Stimulated activated CD8-positive, alpha-beta memory T cell treated with anti-CD3 and anti-CD28 coated beads, Interleukin-2, amount 100 ng/mL, for 1 hour (primary cell): ENCODE measurements at places on chromosomes 6 and 20.

GRCh38 chr6:110461376-110461775 is 15.0 kb downstream of the SLC22A16 start:
- no peak for DNase-seq

DNA sequence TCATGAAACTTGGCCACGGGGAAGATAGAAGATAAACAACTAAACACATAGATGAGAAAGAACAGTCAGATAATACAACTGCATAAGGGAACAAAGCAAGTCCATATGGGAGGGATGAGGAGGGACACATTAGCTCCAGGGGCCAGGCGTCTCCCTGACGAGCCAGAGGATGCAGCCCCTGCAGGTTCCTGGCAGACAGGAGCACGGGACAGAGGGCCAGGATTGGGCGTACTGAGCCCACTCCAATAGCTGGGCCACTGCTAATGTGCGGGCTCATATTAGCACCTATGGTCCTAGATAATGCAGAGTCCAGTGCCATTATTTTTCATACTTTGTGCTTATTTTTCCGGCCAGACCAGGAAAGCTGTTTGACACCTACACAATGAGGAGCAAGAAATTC is 182.9 kb downstream of the ANKRD60 start:
- DNase-seq = no peak

- DNase-seq = no peak
Measured at GRCh38 chr6:157755746-157756411, 67.2 kb upstream of the SNX9 start.

DNA sequence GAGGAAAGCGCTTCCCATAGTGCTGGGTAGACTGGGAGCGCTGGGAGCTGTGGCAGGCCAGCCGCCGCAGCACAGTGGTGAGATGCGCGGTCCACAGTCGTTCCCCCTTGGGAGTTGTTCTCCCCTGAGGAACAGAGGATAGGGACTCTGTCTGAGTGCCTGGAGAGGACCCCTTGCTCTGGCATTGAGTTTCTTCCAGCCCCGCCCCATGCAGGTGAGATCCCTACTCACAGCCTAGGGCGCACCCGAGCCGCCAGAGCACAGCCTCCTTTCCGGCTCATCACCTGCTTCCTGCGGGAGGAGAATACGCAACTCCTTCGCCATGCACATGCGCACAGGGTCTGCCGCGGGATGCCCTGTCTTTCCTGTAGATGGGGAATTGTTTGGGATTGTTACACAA is 140.6 kb downstream of the PACRG start:
- no peak for DNase-seq

- DNase-seq = no peak
Measured at GRCh38 chr20:48066851-48067250, 281.6 kb upstream of the SULF2 start.

DNA sequence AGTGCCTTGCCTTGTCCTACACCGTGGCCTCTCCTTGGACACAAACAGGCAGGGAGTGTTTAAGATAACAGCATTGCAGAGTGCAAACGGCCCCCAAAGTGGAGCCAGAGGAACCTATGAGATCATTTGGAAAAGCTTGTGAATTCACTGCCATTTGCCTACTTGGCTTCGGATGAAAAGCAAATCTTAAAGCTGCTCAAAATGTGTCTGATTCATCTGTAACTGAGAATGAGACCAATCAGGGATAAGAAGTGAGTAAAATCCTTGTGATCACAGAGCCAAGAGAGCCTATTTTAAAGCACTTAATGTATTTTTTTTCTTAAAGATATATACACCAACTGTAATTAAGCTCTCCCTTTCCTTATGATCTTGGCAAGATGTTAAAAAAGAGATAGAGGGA is 65.7 kb upstream of the BACH2 start:
- DNase-seq = no peak

DNA sequence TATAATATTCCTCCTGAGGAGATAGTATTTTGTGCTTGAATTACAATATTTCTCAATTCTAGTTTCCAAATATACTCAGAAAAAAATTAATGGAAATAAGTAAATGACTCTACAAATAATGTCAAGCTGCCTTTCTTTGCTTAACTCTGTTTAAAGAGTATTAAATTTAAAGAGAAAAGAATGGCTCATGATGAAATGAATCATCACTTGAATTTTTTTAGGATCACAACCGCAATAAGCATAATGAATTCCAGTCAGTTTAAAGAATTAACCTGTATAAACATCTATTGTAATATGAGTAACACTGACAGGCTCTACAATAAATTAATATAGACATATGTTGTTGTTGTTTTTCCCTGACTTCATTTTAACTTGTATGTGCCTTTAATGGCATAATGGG is 266.2 kb upstream of the ADGRB3 start:
- no peak for DNase-seq

DNA sequence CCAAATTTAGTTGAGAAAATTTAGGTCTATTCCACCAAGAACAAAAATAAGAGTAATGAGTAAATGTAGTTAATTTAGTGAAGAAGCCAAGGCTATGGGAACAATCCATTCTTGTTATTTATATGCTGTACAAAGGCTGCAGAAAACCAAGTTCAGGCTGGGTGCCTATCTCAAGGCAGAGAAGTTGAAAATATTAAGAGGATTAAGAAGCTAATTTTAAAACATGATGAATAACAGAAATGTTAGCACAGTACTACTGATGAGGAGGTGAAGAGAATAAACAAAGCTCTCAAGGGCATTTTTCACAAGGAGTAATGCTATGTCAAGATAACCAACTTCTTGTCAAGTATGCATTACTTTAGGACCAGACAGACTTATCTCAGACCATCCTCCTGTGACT is 68.6 kb downstream of the RCAN2 start:
- DNase-seq = no peak

- DNase-seq = no peak
Measured at GRCh38 chr20:50403565-50404418, 106.4 kb upstream of the PTPN1 start.

DNA sequence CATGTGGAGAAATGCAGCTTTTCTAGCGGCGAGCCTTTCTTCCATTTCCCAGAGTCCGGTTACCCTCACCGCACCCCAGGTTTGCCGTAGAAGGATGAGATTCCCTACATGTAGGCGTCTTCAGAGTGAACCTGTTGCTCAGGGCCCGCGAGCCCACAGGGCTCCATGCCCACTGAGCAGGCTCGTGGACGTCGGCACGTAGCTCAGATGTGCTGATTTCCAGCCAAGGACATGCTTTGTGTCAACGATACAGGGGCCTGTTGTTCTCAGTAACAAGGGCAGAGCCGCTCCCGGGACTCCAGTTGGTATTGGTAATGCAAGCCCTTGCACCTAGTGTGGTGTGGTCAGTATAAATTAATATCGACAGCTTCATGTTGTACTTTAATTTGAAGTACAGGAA is 159.6 kb downstream of the MTHFD1L start:
- no peak for DNase-seq

DNA sequence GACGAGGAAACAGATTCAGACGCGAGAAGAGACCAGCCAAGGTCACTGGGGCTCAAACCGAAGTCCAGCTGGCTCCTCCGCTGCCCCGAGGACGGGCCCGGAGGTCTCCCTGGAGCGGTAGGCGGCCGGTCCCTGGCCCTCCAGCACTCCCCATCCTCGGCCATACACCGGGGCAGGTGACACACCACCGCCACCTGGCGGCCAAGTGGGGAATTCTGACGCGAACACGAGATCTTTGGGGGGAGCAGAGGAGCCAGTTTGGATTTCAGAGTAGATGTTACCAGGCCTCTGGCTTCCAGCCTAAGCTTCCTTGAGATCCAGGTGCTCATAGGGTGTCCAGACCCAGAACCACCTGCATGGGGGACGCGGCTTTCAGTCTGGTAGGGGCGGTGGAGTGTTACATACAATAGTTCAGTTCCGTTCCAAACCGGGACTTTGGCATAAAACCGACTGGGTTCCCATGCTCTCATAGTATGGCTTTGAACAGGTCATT is 16.1 kb downstream of the BPIFB1 start:
- peak; percentile 51 for DNase-seq

- no peak for DNase-seq
Measured at GRCh38 chr6:46849361-46849690, 56.1 kb downstream of the MEP1A start.

DNA sequence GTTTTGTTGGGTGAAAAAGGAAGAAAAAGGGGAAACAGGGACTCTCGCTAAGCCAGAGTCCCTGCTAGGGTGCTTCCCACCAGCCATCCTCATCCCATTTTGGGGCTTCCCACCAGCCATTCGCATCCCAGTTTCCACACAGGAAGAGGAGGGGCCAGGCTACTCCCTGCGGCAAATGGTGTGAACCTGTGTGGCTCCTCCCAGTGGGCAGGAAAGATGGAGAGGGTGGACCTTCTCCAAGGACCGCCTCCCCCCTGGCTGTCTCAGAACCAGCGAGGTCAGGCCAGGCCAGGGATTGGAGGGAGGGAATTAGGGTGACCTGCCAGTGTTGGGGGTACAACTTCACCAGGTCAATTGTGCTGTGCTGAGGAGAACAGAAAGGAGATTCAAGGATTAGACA is 326.9 kb downstream of the PACRG start:
- no peak for DNase-seq
